ENCODE measurements at places on chromosomes 2 and 18.

GRCh38 chr2:228876276-228876675, 394.8 kb downstream of the PID1 start:
- DNase-seq = no peak

DNA sequence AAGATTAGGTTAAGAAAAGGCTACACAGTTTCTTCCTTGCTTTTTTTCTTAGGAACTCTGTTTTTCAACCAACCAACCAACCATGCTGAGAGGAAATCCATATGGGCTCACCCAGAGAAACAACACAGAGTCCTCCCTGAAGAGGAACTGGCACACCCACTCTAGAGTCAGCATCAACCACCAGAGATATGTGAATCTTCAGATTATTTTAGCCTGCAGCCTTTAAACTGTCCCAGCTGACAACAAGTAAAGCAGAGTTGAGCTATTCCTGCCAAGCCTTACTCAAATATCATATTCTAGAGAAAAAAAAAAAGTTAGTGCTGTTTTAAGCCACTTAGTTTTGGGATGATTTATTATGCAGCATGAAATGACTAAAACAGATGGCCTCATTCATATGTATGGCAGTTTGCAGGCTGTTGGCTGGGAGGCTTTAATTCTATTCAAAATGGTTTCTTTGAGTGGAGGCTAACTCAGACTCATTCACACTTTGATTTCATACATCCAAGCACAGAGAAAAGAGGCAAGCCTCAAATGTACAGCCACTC, 1637.7 kb upstream of the LRRTM1 start:
- DNase-seq = no peak

GRCh38 chr18:35128675-35129074, 87.5 kb downstream of the MAPRE2 start:
- DNase-seq = no peak

DNA sequence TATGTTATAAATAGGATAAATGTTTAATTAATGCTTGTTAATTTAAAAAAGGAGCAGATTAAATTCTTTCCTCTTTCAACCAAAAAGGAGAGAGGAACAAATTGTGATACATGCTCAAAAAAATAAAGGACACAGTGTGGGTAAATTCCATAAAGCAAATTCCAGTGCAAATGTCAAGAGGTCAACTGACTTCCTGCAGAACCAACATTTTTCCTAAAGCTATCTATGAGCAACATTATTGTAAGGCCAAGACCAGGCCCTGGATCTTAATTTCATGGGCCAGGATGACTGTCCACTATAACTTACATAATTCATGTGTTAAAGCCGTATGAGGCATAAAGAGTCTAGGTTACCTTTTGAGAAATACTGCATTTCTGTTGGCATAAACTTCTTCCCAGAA, 93.9 kb upstream of the RPE start:
- no peak for DNase-seq
